IPS DF 19.7 (cell line): ENCODE measurements at places on chromosomes 1 and 21.

GRCh38 chr1:83978056-83978455 lies 20.9 kb downstream of the TTLL7 start:
- no peak for DNase-seq

- no peak for DNase-seq
Observed at GRCh38 chr1:159091607-159092031, 15.1 kb upstream of the AIM2 start.

GRCh38 chr1:214476986-214477870 lies 74.2 kb downstream of the PTPN14 start:
- no peak for DNase-seq

DNA sequence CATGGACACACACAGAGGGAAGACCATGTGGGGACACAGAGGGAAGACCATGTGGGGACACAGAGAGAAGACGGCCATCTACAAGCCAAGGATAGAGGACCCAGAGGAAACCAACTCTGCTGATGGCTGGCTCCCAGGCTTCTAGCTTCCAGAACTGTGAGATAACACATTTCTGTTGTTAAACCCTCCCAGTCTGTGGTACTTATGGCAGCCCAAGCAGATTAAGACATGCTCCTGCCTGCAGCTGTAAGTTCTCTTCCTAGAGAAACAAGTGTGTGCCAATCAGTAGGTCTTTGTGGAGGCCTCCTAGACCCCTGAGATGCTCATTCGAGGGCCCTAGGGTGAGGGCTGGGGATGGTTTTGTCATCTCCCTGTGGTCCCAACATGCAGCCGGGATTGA lies 2.7 kb downstream of the AGT start:
- no peak for DNase-seq

DNA sequence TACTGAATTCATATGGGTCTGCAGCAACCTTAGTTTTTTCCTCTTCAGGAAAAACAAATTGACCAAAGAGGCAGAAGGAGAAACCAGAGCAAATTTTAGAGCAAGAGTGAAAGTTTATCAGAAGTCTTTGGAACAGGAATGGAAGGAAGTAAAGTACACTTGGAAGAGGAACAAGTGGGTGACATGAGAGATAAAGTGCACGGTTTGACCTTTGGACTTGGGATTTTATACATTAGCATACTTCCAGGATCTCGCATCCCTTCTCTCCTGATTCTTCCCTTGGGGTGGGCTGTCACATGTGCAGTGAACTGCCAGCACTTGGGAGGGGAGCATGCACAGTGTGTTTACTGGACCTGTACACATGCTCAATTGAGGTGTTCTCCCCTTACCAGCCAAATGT lies 754.8 kb upstream of the ADAMTS5 start:
- no peak for DNase-seq

DNA sequence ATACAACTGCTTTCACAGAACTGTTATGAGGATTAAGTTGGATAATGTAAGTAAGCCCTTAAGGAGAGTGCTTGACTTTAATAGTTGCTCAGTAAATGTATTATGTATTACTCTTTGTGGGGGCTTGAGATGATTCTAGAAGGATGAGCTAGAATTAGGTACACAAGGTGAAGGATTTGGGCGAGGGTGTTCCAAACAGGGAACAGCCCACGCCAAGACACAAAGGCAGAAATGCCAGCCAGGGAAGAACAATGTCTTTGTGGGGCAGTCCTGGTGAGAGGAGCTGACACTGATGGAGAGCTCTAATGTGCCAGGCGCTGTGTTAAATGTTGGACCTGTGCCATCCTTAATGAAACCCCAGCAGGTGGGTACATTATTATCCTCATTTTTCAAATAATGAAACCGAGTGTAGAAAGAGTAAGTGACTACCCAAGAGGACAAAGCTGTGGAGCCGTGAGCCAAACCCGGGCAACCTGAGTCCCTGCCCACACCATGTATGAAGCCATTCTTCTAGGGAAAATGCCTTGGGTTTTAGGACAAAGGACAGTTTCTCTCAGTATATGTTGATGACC lies 362.4 kb downstream of the HHAT start:
- DNase-seq, result no peak

DNA sequence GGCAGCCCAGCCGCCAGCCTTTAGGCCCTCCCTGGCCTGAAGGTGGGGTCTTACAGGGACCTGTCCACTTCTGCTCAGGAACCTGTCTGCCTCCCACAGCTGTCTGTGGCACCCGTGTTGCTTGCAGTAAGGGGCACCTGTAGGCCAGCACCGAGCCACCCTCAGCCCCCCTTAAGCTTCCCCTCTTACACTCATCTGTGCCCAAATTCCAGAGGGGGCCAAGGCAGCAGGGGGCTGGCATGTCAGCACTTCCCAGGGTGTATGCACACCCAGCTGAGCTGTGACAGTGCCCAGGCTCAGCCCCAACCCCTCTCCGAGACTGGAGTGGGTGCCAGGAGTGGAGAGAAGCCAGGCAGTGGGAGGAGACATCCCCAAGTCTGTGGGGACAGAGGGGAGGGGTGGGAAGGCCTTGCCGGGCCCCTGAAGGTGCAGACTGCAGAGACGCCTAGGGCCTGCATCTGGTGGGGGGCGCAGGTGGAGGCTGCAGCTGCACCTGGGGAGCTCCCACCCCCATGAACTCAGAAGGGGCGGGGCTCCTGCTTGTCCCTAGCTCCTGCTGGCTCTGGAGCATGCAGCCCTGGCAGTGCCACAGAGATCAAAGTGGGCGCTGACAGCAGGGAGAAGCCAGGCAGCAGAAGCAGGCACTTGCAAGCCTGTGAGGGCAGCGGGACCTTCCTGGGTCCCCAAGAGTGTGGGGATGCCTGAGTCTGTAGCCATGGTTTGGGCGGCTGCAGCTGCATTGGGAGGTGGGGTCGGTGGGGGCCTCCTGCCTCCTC lies 5.4 kb upstream of the SLC2A7 start:
- DNase-seq, result no peak

DNA sequence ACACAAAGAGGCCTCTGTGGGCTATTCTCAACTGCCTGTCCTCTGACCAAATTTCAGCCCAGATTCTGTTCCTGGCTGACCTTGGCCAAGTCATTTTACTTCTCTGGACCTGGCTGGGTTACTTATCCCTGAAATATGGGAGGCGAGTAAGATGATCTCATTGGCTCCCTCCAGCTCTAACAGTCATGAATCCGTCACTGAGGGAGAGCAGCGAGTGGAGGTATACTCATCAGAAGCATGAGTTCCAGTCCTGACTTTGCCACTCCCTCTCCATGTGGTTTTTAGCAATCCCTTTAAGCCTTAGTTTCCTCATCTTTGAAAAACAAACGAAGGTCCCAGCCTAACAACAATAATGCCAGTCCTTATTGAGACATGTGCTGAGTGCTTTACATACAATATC lies 63.5 kb downstream of the CCDC185 start:
- DNase-seq, result no peak

DNA sequence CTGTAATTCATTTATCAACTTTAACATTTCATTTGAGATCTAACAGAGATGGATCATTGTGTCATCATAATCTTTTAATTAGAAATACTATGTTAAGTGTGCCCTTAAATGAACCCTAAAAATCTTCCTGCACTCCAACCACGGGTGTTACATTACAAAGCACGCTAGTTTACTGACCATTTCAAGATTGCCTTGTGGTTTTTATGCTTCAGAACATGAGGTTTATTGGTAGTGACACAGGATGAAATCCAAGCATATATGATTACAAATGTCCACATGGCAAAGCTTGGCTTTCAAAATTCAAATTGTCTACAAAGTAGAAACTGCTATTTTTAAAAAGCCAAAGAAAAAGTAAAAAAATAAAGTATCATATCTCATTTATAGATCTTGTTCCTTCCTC lies 190.4 kb upstream of the USP25 start:
- DNase-seq, result no peak

DNA sequence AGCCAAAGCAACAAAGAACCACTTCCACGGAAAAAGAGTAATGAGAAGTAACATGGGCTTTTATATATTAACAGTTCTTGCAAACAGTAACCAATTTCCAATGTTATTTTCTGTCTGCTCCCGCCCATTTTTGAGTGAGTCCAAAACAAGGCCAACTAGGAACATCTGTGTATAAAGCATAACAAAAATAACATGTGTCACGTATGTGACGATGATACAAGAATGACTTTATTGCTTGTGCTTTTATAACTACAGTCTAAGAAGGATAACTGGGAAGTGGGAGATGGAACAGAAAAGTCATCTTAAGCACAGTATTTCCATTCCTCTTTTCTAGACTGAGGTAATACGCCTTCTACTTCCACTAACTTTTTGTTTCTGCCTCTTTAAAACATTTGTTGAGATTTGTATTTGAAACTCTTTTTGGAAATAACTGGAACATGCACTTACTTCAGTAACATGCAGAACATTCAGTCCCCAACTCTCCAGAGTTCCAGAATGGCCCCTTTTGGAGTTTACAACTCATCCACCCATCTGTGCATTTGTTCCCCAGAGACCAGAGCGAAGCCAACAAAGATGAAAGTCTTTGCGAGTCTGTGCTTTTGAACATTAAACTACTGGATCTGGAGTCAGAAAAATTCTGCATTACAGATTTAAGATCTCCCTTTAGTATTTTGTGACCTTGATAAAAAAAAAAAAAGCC lies 143.0 kb upstream of the ZRANB2 start:
- no peak for DNase-seq

DNA sequence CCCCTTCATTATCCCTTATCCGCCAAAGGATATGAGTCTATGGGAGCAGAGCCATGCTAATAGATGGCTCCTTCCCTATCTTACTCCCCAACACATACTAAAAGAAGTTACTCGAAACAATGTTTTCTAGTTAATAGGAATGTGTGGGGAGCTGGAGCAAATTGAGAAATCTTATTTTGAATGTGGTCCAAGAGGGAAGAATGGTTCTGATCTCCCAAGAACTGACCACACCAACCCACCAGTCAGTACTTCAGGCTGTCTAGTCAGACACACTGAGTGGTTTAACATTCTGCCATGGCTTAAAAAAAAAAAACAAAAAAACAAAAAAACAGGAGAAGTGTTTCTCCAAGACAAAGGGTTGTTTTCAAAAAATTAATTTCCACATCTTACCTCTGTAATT lies 31.5 kb upstream of the DNASE2B start:
- DNase-seq, result no peak

DNA sequence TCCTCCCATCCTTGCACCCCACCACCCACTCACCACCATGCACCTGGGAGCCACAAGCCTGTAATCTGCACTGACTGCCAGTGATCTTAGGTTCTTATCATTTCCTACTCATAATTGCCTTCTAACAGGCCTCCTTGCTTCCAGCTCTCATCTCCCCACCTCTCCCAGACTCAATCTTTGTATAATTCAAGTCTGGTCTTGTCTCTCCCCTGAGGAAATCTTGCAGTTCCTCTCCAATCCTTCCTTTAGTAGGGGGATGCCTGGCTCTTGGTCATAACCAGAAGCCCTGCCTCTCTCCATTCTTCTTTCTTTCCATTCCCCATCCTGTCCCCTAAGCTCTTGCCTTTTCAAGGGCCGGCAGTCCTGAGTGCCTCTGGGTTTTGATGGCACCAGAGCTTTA lies 27.8 kb downstream of the PIGM start:
- DNase-seq, result no peak

- no peak for DNase-seq
Observed at GRCh38 chr21:36684957-36685714, 13.8 kb upstream of the SIM2 start.

DNA sequence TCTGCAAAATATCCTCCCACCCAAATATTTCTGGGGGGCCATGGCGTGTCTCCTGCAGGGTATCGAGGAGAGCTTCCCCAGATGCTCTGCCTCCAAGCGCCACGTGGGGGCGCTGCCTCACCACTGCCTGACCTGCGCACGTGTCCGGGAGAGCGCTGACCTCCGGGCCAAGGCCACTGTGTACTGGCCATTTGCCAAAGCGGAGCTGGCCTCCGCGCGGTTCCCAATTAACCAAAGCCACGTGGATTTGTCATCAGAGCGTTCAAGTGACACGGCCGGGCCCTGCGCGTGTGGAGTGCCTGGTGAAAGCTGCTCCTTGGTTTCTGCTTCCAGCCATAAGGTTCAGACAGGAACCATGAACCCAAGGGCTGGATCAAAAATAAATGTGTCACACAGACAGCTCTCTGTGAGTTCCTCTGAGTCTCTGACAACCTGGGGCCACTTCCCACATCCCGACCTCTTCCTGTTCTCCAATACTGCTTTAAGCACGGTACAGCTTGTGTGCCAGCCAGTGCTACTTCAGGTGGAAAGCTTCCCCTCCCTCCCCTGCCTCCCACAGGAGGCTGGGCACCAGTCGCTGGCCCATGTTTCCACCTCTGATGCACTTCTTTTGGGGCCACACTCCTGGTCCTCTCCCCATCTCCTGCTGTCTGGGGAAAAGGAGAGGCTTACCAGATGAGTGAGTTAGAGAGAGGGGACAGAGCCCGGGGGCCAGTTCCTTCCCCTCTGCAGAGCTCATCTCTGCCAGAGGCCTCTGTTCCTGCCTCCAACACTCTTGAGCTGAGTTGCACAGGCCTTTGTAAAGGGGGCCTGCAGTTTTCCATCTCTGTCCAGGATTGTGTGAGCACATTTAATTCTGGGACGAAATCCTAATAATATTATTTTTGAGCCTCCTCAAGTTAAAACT lies 26.1 kb downstream of the ZP4 start:
- DNase-seq, result peak; percentile 35

GRCh38 chr1:199857108-199857507 lies 170.4 kb upstream of the NR5A2 start:
- DNase-seq, result no peak

DNA sequence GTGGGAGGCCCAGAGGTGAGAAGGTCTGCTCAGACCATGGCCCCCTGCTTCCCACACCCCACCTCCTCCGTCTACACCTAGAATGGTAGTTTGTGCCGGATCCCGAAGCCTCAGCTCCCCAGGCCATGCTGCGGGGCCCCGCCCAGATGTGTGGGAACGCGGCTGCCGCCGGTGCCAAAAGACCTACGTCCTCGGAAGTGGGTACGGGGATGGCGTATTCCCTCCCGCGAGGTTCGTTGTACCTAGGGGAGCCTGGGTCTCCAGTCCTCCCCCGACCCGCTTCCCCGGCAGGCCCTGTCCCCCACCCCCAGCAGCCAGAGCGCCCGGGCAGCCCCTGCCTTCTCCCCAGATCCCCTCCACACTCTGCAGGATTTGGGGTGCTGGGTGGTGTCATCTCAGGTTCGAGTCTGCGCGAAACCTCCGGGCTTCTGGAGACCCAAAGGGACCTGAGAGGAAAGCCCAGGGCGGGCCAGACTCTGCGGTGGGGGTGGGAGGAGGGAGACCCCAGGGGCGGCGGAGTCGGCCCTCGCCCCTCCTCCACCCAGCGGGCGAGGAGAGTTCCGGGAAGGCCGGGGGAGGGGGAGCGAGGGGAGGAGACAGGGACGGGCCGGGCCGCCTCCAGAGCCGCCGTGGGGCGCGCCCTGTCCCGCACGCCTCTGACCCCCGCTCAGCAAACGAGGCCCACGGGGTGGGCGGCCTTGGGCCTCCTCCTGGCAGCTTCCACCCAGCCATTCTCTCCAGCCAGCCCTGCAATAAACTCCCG lies 6.2 kb upstream of the PRDM16 start:
- DNase-seq, result no peak

DNA sequence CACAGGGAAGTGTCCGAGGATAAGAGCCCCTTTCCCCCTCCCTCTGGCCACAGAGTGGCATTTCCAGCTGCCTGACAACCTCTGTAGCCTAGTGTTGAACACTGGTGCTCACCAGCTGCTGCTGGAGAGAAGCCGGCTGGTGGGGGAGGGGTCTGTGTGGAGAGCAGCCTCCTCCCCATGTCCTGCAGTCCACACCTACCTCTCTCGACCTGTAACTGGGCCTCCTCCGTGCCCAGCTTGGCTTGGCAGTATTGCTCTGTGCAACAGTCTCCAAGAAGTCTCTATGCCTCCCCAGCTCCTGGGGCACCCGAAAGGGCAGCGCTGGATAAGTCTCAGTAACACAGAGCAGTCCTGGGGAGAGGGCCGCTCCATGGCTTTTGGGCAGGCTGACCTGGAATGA lies 17.0 kb downstream of the PAPPA2 start:
- DNase-seq, result no peak
